Omental fat pad (tissue), 4 donors: ENCODE measurements at places on chromosomes 7 and 10. TPM values are rescaled to one million over a fixed set of nuclear protein-coding genes. Genes with fewer than 3 reads are reported as not detected.

- no peak for DNase-seq
Measured at GRCh38 chr7:35617041-35617440, 77.9 kb downstream of the HERPUD2 start.

DNA sequence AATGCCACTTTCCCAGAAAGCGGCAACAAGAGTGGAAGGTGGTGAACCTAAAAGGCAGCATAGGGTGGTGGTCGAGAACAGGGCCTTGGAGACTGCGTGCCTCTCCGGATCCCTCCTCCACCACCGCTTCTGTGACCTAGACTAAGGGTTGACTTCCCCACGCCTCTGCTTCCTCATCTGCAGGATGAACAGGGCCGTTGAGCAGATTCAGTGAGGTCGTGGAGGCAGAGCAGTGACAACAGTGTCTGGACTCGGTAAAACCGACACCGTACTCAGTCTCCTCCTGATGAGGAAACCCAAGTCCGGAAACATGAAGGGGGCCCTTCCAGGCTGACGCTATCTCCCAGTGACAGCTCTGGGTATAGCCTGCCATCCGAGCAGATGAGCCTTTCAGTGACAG, 162.6 kb downstream of the CELF2 start:
- DNase-seq: no peak

DNA sequence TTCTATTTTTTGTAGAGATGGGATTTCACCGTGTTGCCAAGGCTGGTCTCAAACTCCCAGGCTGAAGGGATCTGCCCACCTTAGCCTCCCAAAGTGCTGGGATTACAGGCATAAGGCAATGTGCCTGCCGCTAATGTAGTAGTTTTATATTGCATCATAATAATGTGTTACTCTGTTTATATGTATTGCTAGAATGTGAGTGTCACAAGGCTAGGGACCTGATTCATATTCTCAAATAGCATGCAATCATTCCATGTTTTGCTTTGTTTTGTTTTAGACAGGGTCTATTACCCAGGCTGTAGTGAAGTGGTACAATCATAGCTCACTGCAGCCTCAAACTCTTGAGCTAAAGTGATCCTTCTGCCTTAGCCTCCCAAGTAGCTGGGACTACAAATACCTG, 13.5 kb downstream of the CCL26 start:
- DNase-seq: no peak

GRCh38 chr10:81575036-81575435, 300.0 kb upstream of the NRG3 start:
- no peak for DNase-seq

- DNase-seq: no peak
Measured at GRCh38 chr7:116582164-116582732, 57.4 kb downstream of the CAV1 start.

DNA sequence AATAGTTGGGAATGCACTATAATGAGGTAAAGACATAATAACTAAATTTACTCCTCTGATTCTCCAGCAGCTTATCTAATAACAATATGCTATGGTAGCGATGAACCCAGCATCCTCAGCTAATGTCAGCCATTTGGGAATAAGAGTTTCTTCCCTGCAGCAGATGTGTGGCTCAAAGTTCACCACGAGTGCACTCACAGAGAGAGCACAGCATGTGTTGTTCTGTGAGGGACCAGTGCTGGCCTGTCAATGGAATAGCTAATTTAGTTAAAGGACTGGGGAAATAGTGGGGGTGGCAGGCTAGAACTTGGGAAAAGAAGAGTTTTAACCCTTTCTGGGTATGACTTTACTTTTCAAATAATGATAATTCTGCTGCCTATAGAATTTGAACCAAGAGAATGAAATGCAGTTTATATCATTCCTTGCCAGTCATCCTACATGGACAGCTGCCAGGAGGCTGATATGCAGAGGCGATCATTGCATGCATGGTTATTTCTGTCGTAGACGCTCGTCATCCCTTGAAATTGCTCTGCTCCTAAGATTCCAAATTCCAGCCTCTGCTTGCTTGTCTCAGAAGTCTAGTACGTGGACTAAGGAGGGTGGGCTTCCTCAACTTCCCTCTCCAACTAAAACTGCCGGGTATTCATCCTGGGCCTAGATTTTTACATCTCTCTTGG, 355.6 kb downstream of the RNLS start:
- no peak for DNase-seq

Gene IFIT1B
- total RNA-seq: not detected

Gene SUN3
- not detected for total RNA-seq

Gene MYH16
- total RNA-seq: not detected

Gene PNLIP
- total RNA-seq: not detected
